ENCODE measurements at places on chromosomes 7 and 10.

DNA sequence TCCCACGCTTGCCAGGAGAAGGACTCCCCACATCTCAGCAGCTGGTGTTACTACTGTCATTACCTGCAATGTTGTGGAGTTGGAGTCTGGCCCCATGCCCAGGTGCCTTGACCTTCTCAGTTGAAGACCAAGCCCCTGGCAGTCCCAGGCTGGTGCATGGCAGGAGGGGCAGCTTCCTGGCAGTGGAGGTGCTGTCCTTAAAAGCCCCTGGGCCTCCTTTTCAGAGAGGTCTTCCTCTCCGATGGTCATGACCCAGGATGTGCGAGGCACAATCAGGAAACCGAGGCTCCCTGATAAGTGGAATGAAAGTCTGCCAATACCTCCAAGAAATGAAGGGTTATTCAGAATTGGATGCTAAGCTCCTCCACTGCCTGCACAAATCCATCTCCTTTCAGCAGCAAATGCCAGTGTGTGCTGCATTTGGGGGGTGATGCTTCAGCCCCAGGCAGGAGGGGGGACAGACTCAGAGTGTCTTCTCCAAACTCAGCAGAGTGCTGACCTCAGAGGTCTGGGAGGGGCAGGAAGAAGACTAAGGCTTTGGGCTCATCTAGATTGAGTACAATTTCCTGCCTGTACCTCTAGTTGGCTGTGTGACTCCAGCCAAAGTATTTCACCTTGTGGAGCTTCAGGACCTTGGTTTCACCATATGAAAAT lies 97.0 kb upstream of the DDC start:
- no peak for DNase-seq

GRCh38 chr7:409339-410281 lies 110.0 kb downstream of the PDGFA start:
- no peak for DNase-seq

DNA sequence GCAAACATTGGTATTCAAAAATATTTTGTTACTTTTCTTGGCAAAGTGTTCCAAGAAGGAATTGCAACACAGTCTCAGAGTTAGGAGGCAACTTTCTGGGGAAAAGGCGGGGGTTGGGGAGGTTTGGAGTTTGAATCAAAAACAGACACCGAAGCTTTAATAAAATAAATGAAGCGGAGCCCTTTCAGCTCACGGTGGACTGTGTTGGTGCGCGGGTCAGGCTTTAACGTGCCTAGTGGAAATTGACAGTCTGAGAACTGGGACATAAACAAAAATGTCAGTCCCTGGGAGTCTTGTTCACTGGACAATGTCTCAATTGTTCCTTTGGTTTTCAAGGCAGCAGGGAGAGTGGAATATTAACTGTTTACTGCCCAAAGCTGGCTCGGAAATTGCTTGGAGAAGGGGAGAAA lies 109.3 kb downstream of the TCF7L2 start:
- no peak for DNase-seq

GRCh38 chr7:24245362-24245761 lies 38.6 kb upstream of the NPY start:
- no peak for DNase-seq

DNA sequence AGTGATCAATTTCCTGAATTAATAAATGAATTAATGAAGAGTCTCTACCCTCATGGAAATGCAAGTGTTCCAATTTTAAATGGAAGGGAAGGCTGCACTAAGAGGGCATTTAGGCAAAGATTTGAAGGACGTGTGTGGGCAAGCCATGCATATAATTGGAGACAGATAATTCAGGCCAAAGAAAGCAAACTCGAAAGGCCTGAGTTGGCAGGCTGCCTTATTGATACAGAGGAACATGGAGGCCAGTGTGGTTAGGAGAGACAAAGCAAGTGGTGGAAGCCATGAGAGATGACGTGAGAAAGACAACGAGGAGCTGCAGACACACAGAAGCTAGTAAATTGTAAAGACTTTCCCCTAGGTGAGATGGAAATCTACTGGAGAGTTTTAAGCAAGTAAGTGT lies 15.4 kb upstream of the PCLO start:
- no peak for DNase-seq

DNA sequence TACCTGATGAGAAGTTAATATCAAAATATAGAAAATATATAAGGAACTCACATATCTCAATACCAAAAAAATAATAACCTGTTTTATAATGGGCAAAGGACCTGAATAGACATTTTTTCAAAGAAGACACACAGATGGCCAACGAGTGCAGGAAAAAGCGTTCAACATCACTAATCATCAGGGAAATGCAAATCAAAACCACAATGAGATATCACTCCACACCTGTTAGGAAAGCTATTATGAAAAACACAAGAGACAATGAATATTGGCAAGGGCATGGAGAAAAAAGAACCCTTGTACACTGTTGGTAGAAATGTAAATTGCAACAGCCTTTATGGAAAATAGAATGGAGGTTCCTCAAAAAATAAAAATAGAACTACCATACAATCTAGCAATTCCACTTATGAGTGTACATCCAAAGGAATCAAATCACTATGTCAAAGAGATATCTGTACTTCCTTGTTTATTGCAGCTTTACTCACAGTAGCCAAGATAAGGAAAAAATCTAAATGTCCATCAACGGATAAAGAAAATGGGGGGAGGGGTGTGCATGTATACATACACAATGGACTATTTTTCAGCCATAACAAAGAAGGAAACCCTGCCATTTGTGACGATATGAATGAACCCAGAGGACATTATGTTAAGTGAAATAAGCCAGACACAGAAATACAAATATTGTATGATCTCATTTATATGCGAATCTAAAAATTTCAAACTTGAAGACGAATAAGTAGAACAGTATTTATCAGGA lies 3.6 kb upstream of the ALOX5 start:
- DNase-seq: no peak

GRCh38 chr7:112262036-112262435 lies 55.5 kb downstream of the ZNF277 start:
- no peak for DNase-seq

- DNase-seq: no peak
Measured at GRCh38 chr10:27188897-27189296, 33.7 kb downstream of the MASTL start.

DNA sequence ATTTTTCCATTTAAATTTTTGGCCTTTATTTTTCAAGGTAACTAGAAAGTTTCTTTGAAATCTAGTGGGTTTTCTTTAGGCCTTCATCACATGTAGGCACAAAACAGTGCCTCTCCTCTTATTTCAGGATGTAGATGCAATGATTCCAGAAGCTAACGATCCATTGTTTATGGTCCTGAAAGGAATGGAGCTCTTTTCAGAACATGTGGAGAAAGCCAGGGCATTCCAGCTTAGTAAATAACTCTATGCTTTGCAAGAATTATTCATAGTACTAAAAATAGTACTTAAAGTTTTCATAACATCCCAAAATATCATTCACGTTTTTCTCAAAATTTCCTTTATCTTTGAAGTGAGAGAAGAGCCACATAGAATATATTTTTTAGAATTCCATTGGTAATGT lies 91.3 kb downstream of the DYNC1I1 start:
- no peak for DNase-seq

GRCh38 chr7:114432703-114433102 lies 18.1 kb downstream of the FOXP2 start:
- no peak for DNase-seq

GRCh38 chr7:34128762-34129161 lies 223.4 kb downstream of the BMPER start:
- DNase-seq: no peak

GRCh38 chr10:128254476-128254875 lies 128.3 kb upstream of the MKI67 start:
- no peak for DNase-seq

GRCh38 chr7:46201961-46202360 lies 280.9 kb upstream of the IGFBP3 start:
- no peak for DNase-seq

- DNase-seq: no peak
Measured at GRCh38 chr10:94617389-94617944, 66.1 kb upstream of the CYP2C18 start.

- DNase-seq: no peak
Measured at GRCh38 chr10:107264742-107265141, 100.2 kb upstream of the SORCS1 start.

DNA sequence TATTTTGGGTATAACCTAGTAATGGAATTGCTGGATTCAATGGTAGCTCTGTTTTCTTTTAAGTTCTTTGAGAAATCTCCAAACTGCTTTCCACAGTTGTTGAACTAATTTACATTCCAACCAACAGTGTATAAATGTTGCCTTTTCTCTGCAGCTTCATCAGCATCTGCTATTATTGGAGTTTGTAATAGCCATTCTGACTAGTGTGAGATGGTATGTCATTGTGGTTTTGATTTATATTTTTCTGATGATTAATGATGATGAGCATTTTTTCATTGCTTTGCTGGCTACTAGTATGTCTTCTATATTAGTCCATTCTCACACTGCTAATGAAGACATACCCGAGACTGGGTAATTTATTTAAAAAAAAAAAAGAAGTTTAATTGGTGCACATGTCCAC lies 248.6 kb upstream of the MAGI2 start:
- no peak for DNase-seq

- DNase-seq: no peak
Measured at GRCh38 chr7:81926-82756, 110.2 kb upstream of the FAM20C start.

DNA sequence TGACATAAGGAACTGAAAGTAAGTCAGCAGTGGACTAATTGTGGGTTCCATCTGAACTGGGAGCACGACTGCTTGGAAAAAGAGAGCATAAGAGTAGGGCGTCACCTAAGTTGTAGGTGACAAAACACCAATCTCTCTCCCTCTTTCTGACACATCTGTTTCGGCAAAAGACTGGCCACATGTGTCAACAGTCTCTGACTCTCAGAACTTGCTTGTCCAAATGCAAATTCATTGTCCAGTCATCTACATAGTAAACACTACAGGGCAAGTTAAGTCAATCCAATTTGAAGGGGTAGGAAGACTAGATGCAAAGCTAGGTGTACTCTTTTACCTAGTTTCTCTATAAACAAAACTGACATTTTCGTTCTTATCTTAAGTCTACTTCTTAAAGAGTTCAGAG lies 87.7 kb downstream of the ZNF438 start:
- DNase-seq: no peak

- no peak for DNase-seq
Measured at GRCh38 chr7:69796416-69796815, 198.1 kb downstream of the AUTS2 start.

DNA sequence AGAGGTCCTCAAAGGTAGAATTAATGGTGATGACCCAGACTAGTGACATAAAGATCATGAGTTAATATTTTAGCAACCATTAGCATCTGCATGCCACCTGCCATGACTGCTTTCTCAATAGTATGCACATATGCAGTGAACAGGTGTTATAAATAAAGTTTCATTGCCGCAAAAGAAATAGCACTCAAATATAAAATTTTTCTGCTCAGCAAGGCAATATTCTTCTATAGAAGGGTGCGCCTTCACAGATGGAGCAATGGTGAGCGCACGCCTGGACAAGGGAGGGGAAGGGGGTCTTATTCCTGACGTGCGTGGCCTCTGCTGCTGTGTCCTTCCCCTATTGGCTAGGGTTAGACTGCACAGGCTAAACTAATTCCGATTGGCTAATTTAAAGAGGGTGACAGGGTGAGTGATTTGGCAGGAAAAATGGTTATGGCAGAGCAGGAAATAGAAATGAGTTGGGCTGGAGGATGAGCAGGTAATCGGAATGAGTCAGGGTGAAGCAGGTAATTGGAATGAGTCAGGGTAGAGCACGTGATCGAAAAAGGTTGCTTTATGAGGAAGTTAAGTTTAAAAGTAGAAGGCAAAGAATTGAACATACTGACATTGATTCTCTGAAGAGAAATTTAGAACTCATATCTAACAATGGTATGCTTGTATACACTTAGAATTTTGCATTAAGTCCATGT lies 24.7 kb upstream of the TRIM24 start:
- DNase-seq: no peak

- no peak for DNase-seq
Measured at GRCh38 chr7:2003451-2003930, 229.3 kb downstream of the MAD1L1 start.

DNA sequence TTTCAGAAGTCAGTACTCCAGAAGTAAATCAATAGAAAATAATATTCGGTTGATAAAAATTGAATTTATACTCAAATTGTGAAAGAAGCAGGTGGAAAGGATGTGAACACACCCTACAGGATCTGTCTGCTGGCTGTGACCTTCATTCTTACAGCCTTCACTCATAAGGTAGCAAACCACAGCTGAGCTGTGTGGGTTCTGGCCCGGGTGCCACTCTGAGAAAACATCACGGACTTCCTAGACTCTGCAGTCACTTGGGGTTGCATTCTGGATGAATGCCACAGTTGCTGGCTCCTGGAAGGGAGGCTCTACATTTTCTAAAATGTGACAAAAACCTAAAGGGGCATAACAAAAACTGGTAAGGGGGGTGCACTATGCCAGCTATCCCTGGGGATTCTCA lies 36.0 kb upstream of the ABLIM1 start:
- no peak for DNase-seq

GRCh38 chr10:66799474-66799873 lies 126.4 kb upstream of the LRRTM3 start:
- no peak for DNase-seq

DNA sequence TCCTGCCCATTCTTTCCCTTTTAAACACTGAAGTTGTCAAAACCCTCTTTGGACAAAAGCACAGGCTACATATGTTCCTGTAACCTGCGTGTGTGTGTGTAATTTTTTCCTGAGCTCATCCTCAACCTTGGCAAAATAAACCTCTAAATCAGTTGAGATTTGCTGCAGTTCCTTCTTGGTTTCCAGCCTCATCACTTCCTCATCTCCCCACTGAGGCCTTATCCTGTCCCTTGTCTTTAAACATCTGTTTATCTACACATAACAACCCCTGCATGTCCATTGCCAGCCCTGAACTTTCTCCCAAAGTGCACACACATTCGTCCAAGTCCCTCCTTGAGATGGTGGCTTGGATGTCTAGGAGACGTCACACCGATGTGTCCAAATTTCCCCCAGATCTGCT lies 35.5 kb downstream of the LYZL2 start:
- DNase-seq: no peak

DNA sequence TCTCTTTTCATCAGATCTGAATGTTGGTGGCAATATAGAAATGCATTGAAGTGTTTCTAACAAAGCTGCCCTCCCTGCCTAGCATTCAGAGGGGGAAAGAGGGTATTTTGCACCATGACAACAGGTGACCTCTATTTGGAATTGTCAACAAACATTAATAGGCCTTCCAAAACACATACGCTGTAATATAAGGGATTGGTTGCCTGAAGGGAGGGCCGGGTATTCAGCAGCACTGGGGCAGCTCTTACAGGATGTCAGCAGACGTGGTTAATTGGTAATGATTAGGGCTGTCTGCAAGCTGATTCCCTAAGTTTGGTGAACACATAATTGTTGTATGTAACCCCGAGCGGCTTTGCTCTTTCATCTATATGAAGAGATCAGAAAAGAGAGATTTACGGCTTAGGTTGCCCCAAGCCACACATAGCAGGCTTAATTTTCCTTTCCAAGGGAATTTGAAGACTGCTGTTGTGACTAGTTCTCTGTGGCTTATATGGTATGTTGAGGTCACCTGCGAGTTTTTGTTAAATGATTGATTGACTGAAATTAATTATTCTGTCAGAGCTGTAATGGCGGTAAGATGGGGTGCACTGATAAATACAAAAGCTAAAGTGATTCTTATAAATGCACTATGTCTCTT lies 759.3 kb downstream of the LRMDA start:
- no peak for DNase-seq

Data from stimulated activated CD8-positive, alpha-beta memory T cell treated with anti-CD3 and anti-CD28 coated beads, Interleukin-12 subunit alpha, Interleukin-12 subunit beta, amount 100 ng/mL, for 4 hours (primary cell).